ENCODE measurements at places on chromosomes 1 and 21. TPM values are rescaled to one million over a fixed set of nuclear protein-coding genes. Genes with fewer than 3 reads are reported as not detected.

The CACNA1S gene
- total RNA-seq: 26.1 TPM

The CTSE gene
- 0.09 TPM for total RNA-seq

The KCNA3 gene
- 0.27 TPM for total RNA-seq

The TCP10L gene
- 1.6 TPM for total RNA-seq

GRCh38 chr1:244316407-244316806 is 135.3 kb downstream of the ADSS2 start:
- H3K36me3 ChIP-seq: no peaks in the 10 kb centered on the region
- DNase-seq: no peak
- peaks cover 12% of the 10 kb centered on the region for H3K4me1 ChIP-seq
- no peaks in the 10 kb centered on the region for H3K27me3 ChIP-seq
- no peak overlapping the region for H3K27ac ChIP-seq

- no peak overlapping the region for H3K4me3 ChIP-seq
- no peak overlapping the region for H3K27ac ChIP-seq
- no peaks in the 10 kb centered on the region for H3K36me3 ChIP-seq
- H3K27me3 ChIP-seq: no peaks in the 10 kb centered on the region
- peak; percentile 85 for DNase-seq
These were observed 52.3 kb downstream of the BCAR3 start for GRCh38 chr1:93629101-93630059.

- H3K27ac ChIP-seq: no peak overlapping the region
- H3K36me3 ChIP-seq: no peaks in the 10 kb centered on the region
- no peak for DNase-seq
- no peaks in the 10 kb centered on the region for H3K27me3 ChIP-seq
- no peak overlapping the region for H3K4me3 ChIP-seq
- H3K4me1 ChIP-seq: peaks cover 38% of the 10 kb centered on the region
These were observed 21.4 kb upstream of the LBR start for GRCh38 chr1:225449261-225449660.

DNA sequence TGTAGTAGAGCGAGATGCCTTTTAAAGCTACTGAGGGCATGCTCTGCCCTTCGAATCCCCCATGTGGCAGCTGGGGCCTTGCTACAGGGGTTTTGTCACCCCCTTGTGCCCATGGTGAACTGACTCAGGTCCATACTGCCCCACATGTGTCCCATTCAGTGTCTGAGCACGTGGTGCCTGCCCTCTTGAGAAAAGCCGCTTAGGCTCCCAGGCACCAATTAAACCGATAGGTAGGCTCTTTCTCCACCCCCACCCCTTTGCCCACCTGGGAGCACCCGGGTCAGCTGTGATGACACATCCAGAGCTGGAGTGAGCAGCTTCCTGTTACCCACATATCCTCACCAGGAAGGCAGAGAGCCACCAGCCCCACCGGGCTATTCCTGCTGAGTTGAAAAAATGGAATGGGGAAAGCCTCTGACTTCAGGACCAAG is 30.5 kb downstream of the TMCC2 start:
- H3K27me3 ChIP-seq: no peaks in the 10 kb centered on the region
- no peak overlapping the region for H3K27ac ChIP-seq
- H3K4me3 ChIP-seq: no peak overlapping the region
- H3K36me3 ChIP-seq: no peaks in the 10 kb centered on the region
- H3K4me1 ChIP-seq: peaks cover 41% of the 10 kb centered on the region

- H3K4me1 ChIP-seq: peaks cover 20% of the 10 kb centered on the region
- peak; percentile 100 for DNase-seq
- H3K36me3 ChIP-seq: peaks cover 69% of the 10 kb centered on the region
These were observed at the start of gene MRPL24 for GRCh38 chr1:156740741-156741480. MRPL24 (minus strand) TSS chr1:156741088; CDS start chr1:156738704, 2,384 bp downstream.

DNA sequence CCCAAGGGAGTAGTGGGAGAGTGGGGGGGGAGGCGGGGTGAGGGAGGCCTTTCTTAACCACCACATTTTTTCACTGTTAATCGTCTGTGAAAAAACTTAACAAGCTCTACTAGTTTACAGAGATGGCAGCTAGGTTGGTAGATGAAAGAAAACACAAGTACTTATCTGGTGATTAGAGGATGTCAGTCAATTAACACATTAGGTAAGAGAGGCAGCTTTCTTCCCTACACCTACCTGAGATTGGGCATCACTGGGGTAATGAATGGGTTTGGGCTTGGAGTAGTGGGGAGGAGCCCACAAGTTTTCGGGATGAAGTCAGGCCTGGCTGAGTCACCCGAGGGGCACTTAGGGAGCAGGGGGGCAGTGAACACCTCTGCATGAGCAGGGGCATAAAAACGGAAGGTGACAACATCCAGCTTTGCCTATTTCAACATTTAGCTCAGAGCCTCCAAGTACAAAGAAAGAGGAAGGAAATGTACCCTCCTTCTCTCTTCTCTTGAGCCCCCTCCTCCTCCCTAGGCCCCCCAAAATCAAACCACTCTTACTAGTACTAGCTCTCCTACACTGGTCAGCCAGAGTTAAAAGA is 2.5 kb downstream of the LBR start:
- H3K36me3 ChIP-seq: peaks cover 2% of the 10 kb centered on the region
- no peak for DNase-seq
- H3K4me3 ChIP-seq: no peak overlapping the region
- peaks cover 23% of the 10 kb centered on the region for H3K4me1 ChIP-seq
- H3K27ac ChIP-seq: no peak overlapping the region

DNA sequence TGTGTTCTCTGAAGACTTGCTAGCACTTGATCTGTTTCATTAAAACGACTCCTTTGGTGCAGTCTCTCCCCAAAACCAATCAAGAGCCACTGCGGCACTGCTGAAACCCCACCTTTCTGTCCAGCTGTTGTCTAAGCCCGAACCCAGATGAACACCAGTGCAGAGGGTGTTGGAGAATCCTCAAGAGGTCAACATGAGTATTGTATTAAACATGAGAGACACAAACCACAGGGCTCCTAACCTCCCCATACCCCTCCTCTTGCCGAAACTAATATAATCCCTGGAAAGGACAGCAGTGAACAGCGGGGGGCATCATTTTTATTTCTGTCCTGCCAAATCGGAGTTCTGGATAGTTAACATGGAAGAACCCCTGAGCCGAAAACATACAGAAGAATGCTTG is 333.9 kb downstream of the CAMTA1 start:
- no peak for DNase-seq
- no peak overlapping the region for H3K4me3 ChIP-seq
- H3K27me3 ChIP-seq: peaks cover 2% of the 10 kb centered on the region
- no peaks in the 10 kb centered on the region for H3K36me3 ChIP-seq
- H3K4me1 ChIP-seq: peaks cover 8% of the 10 kb centered on the region

GRCh38 chr1:205369701-205370123 is 13.0 kb upstream of the KLHDC8A start:
- no peaks in the 10 kb centered on the region for H3K36me3 ChIP-seq
- H3K4me1 ChIP-seq: no peaks in the 10 kb centered on the region
- no peak for DNase-seq

Measured in muscle of leg (tissue), 16 donors.